RWPE2 (cell line): ENCODE measurements at places on chromosomes 11 and 22.

DNA sequence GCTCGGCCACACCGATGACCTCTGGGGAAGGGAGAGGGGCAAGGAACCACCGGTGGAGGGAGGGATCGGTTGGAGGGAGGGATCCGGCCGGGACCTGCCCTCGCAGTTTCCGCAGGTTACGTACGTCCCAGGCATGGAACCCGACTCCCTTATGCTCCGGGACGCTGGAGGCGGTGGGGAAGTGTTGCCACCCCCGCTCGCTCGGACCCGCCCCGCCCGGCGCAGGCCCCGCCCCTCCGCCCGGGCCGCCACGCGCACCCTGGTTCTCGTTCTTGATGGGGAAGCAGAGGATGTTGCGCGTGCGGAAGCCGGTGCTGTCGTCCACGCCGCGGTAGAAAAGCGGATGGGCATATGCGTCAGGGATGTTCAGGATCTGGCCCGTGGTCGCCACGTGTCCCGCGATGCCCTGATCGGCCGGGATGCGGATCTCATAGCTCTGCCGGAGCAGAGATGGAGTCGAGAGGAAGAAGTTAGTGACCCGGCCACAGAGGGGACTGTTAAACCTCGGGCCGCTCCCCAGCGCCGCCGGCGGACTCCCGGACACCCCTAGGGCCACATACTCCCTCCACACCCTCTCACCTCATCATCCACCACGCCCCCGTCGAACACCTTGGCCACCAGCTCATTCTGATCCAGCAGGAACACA, 89.8 kb downstream of the PDE2A start:
- peak; percentile 65 for DNase-seq

DNA sequence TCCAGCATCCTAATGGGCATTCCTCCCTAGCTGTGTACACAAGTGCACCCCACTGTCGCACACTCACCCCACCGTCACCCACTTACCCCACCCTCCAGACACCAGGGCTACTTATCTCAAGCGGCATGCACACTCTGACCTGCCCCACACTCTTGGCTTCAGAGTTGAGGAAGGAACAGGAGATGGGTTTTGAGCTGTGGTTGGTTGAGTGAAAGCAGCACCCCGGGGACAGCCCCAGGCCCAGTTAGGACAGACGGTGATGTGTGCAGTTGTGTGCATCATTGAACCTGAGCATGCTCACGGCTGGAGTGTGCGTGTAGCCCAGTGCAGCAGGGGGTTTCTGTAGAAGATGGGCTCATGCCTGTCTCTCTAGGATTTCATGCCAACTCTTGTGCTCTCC, 32.5 kb downstream of the AHNAK start:
- no peak for DNase-seq

DNA sequence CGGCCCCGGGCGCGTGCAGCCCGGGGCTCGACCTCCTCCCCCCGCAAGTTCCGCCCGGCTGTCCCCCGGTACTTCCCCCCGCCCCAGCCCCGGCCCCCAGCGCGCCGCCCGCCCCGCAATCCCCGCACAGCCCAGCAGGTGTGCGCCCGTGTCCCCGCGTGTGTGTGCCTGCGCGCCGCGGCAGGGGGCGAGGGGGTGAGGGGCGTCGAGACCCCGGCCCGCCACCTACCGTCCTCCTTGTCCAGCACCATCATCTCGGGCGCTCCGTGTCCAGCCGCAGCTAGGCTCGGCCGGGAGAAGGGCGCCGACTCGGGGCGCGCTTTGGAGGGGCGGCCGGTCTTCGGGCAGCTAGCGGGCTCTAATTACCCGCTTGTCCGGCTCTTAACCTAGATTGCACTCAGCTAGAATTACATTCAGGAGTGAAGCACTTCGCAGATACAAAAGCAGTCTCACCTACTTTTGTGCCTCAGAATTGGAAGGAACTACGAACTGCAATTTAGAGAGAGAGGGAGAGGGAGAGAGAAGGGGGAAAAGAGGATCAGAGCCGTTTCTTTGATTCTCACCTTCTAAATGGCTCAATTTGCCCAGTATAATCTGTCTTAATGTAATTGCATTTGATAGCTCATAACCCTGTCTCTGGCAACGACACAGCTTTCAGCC, 439 bp downstream of the LMO1 start:
- DNase-seq = no peak

DNA sequence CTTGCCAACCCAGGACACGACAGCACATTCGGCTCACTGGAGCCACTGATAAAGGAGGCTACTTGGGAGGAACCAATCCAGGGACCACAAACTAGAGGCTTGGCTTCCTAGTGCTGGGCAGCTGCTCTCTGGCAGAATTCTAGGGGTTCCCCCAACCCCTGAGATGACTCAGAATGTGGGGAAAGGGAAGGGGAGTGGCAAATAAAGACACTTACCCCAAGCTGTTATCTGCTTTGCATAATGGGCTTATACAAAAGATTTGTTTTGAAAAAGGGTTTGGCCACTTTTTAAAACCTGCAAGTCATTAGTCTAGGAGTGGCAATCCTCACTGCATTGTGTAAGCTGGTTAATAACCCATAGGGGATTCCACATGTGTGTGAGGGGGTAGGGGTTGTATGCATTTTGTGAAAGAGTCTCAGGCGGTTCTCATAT, 64.1 kb upstream of the LMO1 start:
- no peak for DNase-seq

GRCh38 chr11:111944651-111945051, 7.5 kb downstream of the DIXDC1 start:
- no peak for DNase-seq

GRCh38 chr11:9596926-9597464, 23.5 kb downstream of the WEE1 start:
- no peak for DNase-seq

GRCh38 chr22:36375071-36375980, 12.4 kb downstream of the MYH9 start:
- DNase-seq = no peak

DNA sequence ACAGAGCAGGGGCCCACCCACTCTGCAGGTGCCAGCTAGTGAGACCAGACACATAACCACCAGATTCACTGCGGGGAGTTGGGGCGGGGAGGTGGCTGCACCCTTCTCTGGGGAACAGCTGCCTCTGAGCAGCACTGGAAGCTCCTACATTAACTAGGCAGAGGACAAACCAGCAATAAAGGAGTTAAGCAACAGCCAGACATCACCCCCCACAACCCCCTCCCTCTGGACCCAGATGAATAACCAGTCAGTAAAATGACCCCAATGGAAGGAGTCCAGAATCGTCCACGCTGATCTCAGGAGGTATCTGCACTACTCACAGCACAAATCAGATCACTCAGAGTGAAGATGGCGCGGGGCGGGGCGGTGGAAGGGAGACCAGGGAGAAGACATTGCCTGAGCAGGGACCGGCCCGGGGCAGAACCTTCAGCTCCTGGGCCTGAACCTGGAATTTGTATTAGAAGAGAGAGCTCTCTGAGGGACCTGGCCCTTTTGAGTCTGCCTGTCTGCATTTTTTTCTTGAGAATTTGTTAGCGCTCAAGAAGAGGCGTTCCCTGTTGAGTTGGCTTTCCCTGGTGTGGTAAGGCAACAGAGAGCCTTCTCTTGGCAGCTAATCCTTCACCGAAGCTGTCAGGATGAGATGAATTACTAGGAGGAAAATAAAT, 125.5 kb upstream of the NCAM1 start:
- DNase-seq = no peak

DNA sequence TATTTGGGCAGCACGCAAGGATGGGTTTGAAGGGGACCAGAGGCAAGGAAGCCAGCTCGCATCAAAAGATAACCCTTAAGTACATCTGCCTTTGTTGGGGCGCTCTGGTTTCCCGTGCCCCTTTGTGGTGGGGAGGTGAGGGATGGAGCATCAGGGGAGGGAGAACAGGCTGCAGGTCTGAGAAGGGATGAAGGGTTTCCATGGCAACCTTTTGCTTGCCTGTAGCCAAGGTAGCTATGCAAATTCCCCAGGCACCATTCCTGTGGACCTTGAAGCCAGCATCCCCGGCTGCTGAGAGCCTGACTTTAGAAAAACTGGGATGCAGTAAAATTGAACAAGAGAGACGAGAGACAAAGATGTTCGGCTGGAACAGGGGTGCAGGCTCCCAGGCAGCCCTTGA, 75.7 kb downstream of the SEZ6L start:
- DNase-seq = no peak

- DNase-seq = peak; percentile 14
Measured at GRCh38 chr11:116598036-116598435, 174.8 kb downstream of the BUD13 start.

DNA sequence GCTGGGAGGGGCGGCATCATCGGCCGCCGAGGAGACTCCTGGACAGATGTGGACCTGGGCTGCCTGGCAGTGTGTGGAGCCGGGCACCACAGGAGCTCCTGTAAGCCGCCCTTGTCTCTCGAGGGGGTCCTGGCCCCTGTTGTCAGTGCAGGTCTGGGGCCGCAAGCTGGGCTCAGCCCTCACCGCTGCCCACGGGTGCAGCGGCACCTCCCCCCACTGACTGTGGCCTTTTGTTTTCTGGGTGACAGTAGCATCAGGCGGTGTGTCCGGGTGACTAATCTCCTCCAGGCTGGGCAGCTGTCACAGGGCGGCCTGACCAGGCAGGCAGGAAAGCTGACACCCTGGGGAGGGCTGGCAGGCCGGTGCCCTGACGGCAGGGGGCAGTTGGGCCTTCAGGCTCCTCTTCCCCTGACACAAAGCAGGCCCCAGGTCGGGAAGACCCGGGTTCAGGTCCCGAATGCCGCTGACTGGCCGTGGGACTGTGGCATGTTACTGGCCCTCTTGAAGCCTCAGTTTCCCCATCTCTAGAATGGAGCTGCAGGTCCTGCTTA, 16.3 kb downstream of the DGKZ start:
- DNase-seq = no peak

DNA sequence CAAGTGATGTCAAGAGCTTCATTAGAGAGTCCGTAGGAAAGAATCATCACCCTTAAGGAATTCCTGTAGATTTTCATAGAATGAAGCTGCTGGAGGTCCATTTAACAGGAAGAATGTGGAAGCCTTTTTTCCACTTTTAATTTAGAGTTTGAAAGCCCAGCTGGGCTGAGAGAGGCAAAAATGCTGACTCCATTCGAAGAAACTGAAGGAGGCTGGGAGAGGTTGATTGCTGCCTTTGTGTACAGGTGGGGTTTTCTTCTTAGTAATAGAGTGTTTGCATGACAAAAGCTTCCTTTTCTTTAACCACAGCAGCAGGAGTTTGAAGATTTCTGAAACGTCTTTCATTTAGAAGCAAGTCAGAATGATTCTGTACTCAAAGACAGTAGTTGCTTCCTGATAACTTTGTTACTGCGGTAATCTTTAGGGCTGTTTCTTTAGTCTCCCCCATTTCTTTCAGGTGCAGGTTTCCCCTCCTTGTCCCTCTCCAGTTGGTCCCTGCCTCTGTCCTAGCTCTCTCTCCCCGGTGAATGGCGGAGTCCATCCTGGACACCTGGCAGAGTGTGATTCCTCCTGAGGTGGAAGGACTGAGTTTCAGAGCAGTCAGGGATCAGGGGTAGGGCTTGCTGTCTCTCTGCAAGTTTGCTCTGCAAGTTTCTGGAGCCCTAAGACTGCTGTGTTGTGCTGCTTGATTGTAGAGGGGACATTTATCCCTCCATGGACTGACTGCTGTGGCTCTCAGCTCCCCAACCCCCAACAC, 166.2 kb downstream of the LDLRAD3 start:
- no peak for DNase-seq

GRCh38 chr11:2519862-2520735, 75.3 kb downstream of the KCNQ1 start:
- no peak for DNase-seq

DNA sequence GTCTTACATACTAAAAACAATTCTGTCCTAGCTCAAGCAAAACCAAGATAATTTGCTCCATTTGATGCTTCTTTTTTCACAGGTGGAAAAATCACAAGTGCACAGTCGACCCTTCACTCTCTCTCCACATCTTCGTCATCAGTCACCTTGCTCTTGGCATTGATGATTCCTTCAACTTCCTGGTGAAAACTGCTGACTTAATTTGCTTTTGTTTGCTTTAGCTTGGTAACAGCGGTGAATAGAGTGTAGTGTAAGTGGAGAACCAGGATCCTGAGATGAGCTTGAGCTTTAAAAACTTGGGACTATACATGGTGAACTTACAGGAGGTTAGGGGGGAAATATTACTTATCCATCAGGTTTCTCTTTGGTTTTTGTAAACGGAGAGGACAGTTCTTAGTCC, 331.1 kb upstream of the ARHGAP42 start:
- DNase-seq = no peak

DNA sequence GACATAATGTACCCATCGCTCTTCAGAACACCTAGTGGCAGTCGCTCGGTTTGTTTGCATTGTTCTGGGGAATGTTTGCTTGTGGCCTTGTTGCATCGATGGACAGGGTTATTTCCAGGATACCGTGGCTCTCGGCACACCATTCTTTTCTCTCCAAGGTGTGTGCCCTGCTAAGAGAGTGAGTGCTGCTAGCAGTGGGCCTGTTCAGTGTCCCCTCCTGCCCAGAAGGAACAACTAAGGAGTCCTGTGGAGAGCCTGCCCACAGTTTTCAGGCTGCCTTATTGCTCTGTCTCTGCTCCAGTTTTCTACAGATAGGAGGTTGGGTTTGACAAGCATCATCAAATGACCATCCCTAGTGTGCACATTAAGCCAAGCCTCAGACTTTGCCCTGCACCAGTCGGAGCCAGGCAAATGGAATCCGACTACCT, 1.4 kb downstream of the CRY2 start:
- no peak for DNase-seq
